ENCODE measurements at places on chromosomes 1 and 21.

DNA sequence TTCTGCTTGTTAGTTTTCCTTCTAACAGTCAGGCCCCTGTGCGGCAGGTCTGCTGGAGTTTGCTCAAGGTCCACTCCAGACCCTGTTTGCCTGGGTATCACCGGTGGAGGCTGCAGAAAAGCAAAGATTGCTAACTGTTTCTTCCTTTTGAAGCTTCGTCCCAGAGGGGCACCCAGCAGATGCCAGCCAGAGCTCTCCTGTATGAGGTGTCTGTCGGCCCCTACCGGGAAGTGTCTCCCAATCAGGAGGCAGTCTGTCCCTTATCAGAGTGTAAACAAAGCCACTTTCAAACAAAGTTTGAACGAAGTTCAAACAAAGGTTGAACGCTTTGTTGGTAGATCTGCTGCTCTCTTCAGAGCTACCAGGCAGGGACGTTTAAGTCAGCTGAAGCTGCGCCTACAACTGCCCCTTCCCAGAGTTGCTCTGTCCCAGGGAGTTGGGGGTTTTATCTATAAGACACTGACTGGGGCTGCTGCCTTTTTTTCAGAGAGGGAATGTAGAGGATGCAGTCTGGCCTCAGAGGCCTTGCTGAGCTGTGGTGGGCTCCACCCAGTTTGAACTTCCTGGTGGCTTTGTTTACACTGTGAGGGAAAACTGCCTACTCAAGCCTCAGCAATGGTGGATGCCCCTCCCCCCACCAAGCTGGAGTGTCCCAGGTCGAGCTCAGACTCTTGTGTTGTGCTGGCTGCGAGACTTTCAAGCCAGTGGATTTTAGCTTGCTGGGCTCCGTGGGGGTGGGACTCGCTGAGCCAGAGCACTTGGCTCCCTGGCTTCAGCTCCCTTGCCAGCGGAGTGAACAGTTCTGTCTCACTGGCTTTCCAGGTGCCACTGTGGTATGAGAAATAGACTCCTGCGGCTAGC lies 401.8 kb downstream of the SRGAP2C start:
- DNase-seq: peak; percentile 70

- DNase-seq: no peak
These were observed 340.6 kb downstream of the SRGAP2C start for GRCh38 chr1:121525355-121525754.

GRCh38 chr1:228445843-228446650 lies 29.4 kb upstream of the TRIM17 start:
- DNase-seq: peak; percentile 77

DNA sequence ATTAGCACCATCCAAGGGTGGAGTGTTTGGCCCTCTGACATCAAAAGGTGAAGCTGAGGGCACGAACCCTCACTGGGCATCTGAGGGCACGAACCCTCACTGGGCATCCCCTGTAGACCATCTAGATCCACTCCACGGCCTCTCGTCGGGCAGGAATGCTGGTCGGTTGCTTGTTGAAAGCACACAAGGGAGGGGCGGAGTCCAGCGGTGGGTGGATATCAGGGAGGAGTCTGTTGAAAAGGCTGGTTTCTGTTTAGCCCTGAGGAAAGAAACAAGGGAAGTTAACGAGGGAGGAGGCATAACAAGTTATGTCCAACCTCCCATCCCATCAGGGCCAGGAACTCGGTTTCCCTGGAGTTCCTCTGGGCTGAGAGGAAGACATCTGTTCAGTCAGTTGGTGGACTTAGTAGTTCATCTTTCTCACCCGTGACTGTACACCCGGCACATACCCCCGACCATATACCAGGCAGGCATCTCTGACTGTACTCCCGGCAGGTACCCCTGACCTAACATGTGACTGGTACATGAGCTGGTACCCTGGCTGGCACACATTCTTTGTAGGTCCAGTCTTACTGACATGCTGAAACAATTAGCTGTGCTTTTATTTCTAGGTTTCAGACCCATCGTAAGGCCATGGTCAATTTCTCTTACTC lies 32.1 kb upstream of the PDE9A start:
- peak; percentile 52 for DNase-seq

GRCh38 chr1:225750420-225750819 lies 27.2 kb upstream of the SRP9 start:
- no peak for DNase-seq

DNA sequence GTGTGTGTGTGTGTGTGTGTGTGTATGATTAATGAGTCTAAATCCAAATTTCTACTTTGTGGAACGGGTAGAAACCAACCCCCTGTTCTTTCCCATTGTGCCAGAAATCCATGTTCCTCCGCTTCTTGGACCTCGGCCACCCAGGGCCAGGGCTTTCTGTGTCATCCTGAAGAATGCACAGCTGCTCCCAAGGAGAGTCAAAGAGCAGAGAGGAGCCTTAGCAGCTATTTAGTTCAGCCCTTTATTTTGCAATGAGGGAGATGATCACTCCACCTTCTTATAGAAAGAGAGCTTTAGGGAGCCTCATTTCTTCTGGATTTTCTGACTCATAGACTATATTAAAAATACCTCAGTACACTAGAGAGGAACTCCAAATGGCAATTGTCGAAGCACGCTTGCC lies 489.3 kb upstream of the VAMP3 start:
- DNase-seq: no peak

- DNase-seq: no peak
These were observed 7.1 kb upstream of the GPX7 start for GRCh38 chr1:52595061-52595460.

Measured in WTC11 (cell line).